Stomach (tissue), 19 donors: ENCODE measurements at places on chromosomes 3 and 15. TPM values are rescaled to one million over a fixed set of nuclear protein-coding genes. Genes with fewer than 3 reads are reported as not detected.

- peaks cover 7% of the 10 kb centered on the region for H3K27me3 ChIP-seq
- no peak overlapping the region for H3K27ac ChIP-seq
- no peak for DNase-seq
Observed at GRCh38 chr3:204102-204501, 7.5 kb downstream of the CHL1 start.

DNA sequence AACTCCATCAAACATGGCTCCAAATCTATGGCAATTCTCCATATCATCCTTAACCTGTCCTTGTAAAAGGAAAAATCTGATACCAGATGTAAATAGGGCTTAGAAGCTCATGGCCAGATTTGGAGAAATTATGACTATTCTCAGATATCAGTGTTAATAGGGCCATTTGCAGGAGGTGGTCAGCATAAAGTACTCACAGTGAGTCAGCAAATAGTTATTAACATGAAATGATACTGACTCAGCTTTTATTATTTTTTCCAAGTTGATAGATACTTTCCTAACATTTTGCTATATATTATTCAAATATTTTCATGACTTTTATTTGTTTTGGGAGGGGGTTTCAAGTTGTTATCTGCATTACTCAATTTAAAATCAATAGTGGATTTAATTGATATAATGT is 255.8 kb downstream of the MFSD1 start:
- H3K27me3 ChIP-seq, result no peaks in the 10 kb centered on the region
- H3K27ac ChIP-seq, result no peak overlapping the region
- no peak overlapping the region for H3K4me3 ChIP-seq
- DNase-seq, result no peak
- no peaks in the 10 kb centered on the region for H3K36me3 ChIP-seq

GRCh38 chr15:63066272-63066671 is 23.7 kb downstream of the TPM1 start:
- no peaks in the 10 kb centered on the region for H3K4me1 ChIP-seq
- H3K27me3 ChIP-seq, result no peaks in the 10 kb centered on the region
- peaks cover 59% of the 10 kb centered on the region for H3K36me3 ChIP-seq

TIMP4 gene
- polyA plus RNA-seq, result 5.0 TPM

C3orf49 gene
- polyA plus RNA-seq, result not detected
